ENCODE measurements at places on chromosomes 1 and 21. TPM values are rescaled to one million over a fixed set of nuclear protein-coding genes. Genes with fewer than 3 reads are reported as not detected.
A peak's percentile ranks its signal among the peaks of the same experiment; 100 is the strongest.

The NLRP3 gene
- total RNA-seq: 3.5 TPM

The KRTAP20-2 gene
- not detected for total RNA-seq

The RUNX3 gene
- total RNA-seq: 13.1 TPM

The F13B gene
- total RNA-seq: not detected

The ACKR1 gene
- total RNA-seq: 30.4 TPM

The MXRA8 gene
- 39.3 TPM for total RNA-seq

The GREM2 gene
- total RNA-seq: 0.74 TPM

The C1orf216 gene
- 14.3 TPM for total RNA-seq

The AIRE gene
- not detected for total RNA-seq

DNA sequence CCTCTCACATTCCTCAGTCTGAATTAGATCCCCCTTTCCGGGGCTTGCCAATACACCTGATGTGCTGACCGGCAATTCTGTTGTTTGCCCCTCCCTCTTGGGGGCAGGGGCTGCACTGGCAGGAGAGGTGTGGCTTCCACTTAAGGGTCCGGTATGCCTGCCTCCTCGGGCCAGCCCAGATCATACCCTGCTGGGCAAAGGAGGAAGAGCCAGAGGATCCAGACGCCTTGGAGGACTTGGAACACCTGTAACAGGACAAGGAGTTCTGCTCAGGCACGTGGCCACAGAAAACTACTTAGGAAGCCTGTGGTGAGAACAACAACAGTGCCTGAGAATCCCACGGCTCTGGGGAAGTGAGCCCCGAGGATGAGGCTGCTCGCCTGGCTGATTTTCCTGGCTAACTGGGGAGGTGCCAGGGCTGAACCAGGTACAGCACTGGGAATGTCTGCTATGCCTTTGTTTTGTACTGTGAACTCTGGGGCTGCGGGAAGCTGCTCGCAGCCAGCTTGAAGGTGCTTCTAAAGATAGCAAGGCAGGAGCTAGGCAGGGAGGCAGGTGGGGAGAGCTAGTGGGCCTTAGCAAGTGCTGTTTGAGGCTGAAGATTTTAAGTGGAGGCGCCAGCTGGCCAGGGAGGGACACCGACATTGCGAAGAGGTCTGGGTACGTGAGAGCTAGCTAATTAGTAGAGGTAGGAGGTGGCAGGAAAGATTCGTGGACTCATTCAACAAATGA is at the start of gene SMPDL3B:
Gene SMPDL3B, plus strand, starts transcription at position 183 of the 732 bp plus-strand sequence. Its CDS starts 184 bp downstream, at position 367.
- peak within 1 kb of the TSS; percentile 75 for H3K27ac ChIP-seq
- no peaks in the 10 kb centered on the region for H3K36me3 ChIP-seq
- H3K4me1 ChIP-seq: peaks cover 11% of the 10 kb centered on the region
- peak; percentile 82 for DNase-seq

DNA sequence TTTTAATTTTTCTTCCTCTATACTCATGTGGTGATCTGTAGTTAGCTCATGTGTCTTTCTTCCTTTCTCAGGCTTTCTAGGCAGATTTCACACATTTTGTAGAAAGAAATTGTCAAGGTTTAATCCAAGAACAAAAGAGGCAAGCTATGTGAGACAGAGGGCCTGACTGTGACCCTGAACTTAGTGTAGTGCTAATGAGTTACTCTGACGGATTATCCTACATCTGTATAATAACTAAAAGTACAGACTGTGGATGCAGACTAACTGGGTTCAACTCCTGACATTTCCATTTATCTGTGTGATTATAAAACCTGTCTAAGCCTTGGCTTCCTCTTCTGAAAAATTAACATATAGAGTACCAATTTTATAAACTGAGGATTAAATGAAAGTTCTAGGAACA is 40.7 kb downstream of the MIGA1 start:
- H3K4me3 ChIP-seq: no peak overlapping the region
- no peak for DNase-seq
- H3K27ac ChIP-seq: no peak overlapping the region
- H3K36me3 ChIP-seq: peaks cover 59% of the 10 kb centered on the region
- H3K4me1 ChIP-seq: no peaks in the 10 kb centered on the region

DNA sequence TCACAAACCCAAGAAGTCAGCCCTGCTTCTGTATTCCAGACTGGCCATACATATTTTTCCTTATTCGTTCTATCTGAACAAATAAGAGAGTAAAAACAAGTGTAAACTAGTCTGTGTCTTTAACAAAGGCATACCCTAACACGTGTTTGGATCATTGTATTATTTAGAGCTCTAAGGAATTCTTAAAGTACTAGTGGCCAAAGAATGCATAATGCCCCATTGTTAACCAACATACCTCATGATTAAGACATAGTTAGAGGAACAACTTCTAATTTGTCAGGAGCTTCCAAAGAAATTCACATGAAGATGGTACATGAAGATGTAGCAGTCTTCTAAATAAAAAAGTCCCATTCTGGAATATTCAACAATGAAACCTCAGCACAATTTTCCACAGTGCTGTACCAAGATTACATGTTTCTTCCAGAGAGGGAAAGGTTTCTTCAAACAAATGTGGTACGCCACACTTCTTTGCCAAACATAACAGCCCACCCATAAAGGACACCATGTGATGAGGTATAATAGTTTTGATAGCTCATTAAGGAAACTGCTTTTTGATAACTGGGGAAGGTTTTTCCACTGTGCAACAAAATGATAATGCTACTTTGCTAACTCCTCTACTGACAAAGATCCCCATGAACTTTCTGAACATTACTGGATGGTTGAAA is 5.0 kb downstream of the PALMD start:
- no peaks in the 10 kb centered on the region for H3K4me1 ChIP-seq
- no peak overlapping the region for H3K4me3 ChIP-seq
- H3K27me3 ChIP-seq: no peaks in the 10 kb centered on the region
- H3K27ac ChIP-seq: peak overlapping the region; percentile 8
- no peaks in the 10 kb centered on the region for H3K36me3 ChIP-seq
- DNase-seq: no peak

GRCh38 chr1:26009796-26010447 is 11.7 kb upstream of the EXTL1 start:
- DNase-seq: no peak
- H3K27me3 ChIP-seq: no peaks in the 10 kb centered on the region

- H3K4me1 ChIP-seq: no peaks in the 10 kb centered on the region
- H3K27ac ChIP-seq: no peak overlapping the region
- DNase-seq: no peak
Observed at GRCh38 chr1:201252944-201253371, 30.3 kb upstream of the PKP1 start.

DNA sequence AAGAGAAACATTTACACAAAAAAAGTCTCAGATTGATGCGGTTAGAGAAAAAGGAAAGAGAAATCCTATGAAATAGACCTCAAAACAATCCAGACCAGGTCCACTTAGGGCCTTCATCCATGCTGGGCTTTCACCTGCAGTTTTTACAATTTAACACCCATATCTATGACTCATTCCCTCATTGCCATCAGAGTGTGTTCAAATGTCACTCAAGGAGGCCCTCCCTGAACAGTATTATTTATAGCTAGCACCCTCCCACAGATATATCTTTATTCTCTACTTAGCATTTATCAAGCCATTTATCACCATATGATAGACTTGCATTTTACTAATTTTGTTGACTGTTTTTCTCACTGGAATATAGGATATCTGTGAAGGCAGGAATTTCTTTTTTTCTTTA is 824 bp upstream of the KRTAP21-3 start:
- H3K4me1 ChIP-seq: no peaks in the 10 kb centered on the region
- H3K36me3 ChIP-seq: no peaks in the 10 kb centered on the region
- no peak for DNase-seq
- H3K27me3 ChIP-seq: no peaks in the 10 kb centered on the region
- no peak overlapping the region for H3K4me3 ChIP-seq

GRCh38 chr1:47712596-47713299 is 274.9 kb downstream of the FOXD2 start:
- peaks cover 91% of the 10 kb centered on the region for H3K27me3 ChIP-seq
- no peaks in the 10 kb centered on the region for H3K36me3 ChIP-seq
- H3K27ac ChIP-seq: no peak overlapping the region

- no peak overlapping the region for H3K27ac ChIP-seq
- H3K36me3 ChIP-seq: no peaks in the 10 kb centered on the region
- no peak for DNase-seq
Observed at GRCh38 chr1:115233598-115233997, 104.5 kb downstream of the NGF start.

- H3K4me1 ChIP-seq: no peaks in the 10 kb centered on the region
- DNase-seq: no peak
- no peaks in the 10 kb centered on the region for H3K27me3 ChIP-seq
- no peaks in the 10 kb centered on the region for H3K36me3 ChIP-seq
Observed at GRCh38 chr1:224541072-224541790, 74.9 kb upstream of the CNIH3 start.

GRCh38 chr1:66147226-66147835 is 354.6 kb downstream of the PDE4B start:
- no peak overlapping the region for H3K4me3 ChIP-seq
- H3K27me3 ChIP-seq: no peaks in the 10 kb centered on the region
- no peaks in the 10 kb centered on the region for H3K36me3 ChIP-seq
- H3K27ac ChIP-seq: no peak overlapping the region
- no peaks in the 10 kb centered on the region for H3K4me1 ChIP-seq

GRCh38 chr1:55958498-55958897 is 620.9 kb downstream of the PLPP3 start:
- no peak for DNase-seq
- no peak overlapping the region for H3K27ac ChIP-seq
- H3K4me3 ChIP-seq: no peak overlapping the region
- no peaks in the 10 kb centered on the region for H3K36me3 ChIP-seq
- no peaks in the 10 kb centered on the region for H3K27me3 ChIP-seq
- H3K4me1 ChIP-seq: no peaks in the 10 kb centered on the region

DNA sequence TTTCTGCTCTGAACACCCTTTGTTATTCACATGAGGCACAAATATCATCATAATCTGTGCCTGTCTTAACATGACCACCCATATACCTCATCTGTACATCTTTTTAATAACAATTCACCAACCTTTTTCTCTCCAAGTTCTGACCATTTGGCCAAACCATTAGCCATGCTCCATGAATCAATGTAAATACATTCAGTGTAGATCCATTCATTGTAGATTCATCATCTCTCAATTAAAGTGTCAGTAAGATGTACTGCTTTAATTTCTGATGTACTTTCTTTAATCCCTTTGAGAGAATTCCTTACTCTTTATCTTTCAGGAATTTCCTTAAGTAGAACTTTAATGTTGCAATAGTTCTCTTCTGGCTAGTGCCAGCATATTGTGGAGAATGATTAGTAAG is 126.2 kb upstream of the LRRC7 start:
- no peak overlapping the region for H3K27ac ChIP-seq
- no peaks in the 10 kb centered on the region for H3K4me1 ChIP-seq
- DNase-seq: no peak
- no peak overlapping the region for H3K4me3 ChIP-seq

DNA sequence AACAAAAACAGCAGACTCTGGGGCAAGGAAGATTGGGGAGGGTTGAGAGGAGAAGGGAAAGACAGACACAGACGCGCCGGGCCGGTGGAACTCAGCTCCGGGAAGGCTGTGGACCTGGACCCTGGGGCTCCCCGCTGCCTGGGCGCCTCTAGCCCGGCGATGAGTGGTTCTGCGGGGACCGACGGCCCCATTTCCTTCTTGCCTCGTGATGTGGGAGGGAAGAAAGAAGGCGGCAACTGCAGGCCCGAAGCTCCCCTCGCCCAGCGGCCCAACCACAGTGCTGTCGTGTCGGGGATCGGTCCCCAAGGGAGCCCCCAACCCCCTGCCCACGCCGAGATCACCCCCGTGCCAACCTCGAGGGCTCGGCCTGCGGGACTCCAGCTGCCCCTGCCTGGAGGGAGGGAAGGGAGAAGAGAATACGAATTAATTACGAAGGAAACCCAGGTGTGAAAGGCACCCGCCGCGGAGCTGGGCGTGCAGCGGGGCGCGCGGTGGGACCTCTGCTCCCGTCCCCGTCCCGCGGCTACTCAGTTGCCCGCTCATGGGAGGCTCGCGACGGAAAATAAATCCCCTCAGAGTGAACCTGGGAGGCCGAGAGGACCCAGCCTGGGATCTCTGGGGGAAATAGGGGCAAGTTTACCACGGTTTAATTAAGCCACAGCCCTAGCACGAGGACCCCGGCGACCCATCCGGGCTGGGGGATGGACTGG is 7.4 kb downstream of the FOXD3 start:
- DNase-seq: no peak
- H3K36me3 ChIP-seq: no peaks in the 10 kb centered on the region
- H3K4me1 ChIP-seq: no peaks in the 10 kb centered on the region
- no peak overlapping the region for H3K4me3 ChIP-seq

DNA sequence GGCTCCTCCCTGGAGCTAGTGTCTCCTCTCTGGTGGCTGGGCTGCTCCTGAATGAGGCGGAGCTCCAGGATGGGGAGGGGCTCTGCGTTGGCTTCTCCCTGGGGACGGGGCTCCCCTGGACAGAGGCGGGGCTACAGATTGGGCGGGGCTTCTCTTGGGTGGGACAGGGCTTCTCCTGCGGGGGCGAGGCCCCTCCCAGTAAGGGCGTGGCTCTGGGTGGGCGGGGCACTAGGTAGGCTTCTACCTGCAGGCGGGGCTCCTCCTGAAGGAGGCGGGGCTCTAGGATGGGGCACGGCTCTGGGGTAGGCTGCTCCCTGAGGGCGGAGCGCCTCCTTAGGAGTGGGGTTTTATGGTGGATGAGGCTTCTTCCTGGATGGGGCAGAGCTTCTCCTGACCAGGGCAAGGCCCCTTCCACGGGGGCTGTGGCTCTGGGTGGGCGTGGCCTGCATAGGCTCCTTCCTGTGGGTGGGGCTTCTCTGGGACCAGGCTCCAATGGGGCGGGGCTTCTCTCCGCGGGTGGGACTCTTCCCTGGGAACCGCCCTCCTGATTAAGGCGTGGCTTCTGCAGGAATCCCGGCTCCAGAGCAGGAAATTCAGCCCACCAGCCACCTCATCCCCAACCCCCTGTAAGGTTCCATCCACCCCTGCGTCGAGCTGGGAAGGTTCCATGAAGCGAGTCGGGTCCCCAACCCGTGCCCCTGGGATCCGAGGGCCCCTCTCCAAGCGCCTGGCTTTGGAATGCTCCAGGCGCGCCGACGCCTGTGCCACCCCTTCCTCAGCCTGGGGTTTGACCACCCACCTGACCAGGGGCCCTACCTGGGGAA is 22.7 kb upstream of the ARF1 start:
- H3K36me3 ChIP-seq: no peaks in the 10 kb centered on the region
- H3K4me1 ChIP-seq: peaks cover 14% of the 10 kb centered on the region
- peaks cover 65% of the 10 kb centered on the region for H3K27me3 ChIP-seq
- H3K27ac ChIP-seq: peak overlapping the region; percentile 66
- peak overlapping the region; percentile 51 for H3K4me3 ChIP-seq
- DNase-seq: peak; percentile 98

DNA sequence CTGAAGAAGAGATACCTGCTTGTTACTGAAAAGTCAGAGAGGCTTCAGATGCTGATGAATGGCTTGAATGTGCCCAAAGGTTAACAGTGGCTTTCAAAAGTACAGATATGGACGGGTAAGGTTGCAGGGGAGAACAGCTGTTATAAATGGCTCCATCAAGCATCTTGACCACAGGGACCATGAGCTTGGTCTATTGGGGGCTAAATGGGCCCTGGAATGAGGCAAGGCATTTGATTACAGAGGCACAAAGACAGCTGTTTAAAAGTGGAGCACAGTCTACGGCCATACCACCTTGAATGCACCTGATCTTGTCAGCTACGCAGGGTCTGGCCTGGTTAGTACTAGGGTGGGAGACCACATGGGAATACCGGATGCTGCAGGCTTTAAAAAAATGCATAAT is 48.3 kb downstream of the C1orf198 start:
- peaks cover 5% of the 10 kb centered on the region for H3K4me1 ChIP-seq
- H3K27me3 ChIP-seq: no peaks in the 10 kb centered on the region
- H3K27ac ChIP-seq: no peak overlapping the region
- no peaks in the 10 kb centered on the region for H3K36me3 ChIP-seq

GRCh38 chr1:215054266-215054665 is 28.3 kb upstream of the KCNK2 start:
- no peaks in the 10 kb centered on the region for H3K27me3 ChIP-seq
- H3K36me3 ChIP-seq: no peaks in the 10 kb centered on the region
- no peaks in the 10 kb centered on the region for H3K4me1 ChIP-seq
- H3K4me3 ChIP-seq: no peak overlapping the region
- DNase-seq: no peak
